ENCODE measurements at places on chromosomes 16 and 17.

DNA sequence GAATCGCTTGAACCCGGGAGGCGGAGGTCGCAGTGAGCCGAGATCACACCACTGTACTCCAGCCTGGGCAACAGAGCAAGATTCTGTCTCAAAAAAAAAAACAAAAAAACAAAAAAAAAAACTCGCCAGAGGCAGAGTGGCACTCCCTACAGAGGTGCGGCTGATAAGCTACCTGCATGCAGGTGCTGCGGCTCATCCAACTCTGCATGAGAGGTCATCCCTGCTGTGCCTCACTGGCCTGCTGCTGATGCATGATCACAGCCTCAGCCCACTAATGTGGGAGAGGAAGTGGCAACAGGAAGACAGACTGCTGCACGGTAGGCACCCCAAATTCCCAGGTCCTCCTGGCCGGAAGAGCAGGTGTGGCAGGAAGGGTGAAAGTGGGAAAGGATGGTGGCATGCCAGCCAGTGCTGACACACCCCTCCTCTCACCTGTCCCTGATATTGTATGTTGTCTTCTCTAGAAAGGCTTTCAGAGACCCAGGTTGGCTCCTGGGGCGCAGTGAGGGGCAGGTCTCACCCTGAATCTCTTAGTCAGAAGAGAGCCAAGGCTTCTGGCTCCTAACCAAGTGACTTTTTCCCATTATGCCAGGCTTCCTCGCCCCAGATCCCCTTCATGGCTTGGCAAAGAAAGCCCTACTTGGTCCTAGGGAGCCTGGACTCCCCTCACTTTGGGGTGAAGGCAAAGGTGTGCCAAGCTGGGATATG lies 11.8 kb downstream of the NXPH3 start:
- DNase-seq: no peak

DNA sequence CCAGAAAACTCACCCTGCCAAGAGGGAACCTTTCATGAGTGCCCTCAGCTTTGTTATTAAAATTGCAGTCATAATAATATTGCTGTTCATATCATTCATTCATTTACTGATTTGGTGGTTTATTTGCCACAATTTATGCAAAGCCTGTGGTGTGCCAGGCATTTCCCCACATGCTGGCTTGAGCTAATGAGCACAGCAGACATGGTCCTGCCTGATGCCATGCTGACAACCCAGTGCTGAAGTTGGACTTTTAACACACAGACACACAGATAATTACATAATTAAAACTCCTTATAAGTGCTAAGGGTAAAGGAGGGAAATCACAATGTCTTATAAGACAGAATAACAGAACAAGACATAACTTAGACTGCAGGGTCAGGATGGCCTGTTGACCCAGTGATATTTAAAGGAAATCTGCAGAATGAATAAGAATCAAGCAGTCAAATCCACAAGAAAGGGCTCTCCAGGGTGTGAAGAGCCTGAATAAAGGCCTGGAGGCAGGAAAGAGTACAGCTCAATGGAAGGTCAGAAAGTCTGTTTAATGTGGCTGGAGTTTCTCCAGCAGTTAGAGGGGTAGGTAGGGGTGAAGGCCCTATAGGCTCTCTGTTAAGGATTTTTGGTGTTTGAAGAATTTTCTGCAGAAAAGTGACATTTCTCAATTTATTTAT lies 196.9 kb upstream of the CDH11 start:
- DNase-seq: no peak

- no peak for DNase-seq
Measured at GRCh38 chr17:14604591-14605266, 303.8 kb downstream of the HS3ST3B1 start.

DNA sequence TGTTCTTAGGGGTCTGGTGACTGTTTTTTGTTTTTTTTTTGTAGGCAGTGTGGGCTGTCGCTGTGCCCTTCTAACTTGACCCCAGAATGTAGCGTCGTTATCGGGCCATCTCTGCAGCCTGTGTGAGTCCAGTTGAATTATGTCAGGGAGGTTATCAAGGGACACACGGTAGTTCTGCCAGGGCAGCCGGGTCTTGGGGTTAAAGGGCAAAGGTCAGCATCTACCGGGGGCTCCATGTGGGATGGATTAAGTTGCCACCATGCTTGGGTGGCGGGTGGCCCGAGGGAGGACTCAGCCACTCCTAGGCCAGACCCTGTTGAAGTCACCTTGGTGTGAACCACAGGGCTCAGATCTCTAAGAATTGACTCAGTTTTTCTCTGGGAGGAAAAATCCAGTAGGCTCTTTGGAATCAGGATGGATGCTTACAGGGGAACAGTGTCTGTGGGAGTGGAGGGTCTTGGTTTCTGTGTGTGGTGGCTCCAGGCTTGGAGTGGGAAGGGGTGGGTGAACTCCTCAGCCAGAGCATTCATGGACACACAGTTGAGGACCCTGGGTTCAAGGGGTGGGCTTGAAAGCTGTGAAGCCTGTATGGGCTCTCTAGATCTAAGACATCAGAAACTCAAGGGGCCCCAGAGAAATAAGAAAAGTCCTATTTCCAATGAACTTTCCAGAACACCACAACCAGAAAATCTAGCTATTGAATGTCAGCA lies 191.7 kb downstream of the IRF8 start:
- DNase-seq: no peak

DNA sequence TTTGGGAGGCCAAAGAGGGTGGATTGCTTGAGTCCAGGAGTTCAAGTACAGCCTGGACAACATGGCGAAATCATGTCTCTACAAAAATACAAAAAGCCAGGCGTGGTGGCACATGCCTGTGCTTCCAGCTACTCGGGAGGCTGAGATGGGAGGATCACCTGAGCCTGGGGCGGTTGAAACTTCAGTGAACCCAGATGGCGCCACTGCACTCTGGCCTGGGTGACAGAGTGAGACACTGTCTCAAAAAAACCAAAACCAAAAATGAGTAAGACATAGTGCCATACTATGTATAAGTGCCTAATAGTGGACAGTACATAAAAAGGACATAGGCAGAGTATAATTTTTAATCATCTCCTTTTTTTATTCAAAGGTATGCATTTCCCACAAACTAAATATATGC lies 4.0 kb downstream of the CTC1 start:
- no peak for DNase-seq

DNA sequence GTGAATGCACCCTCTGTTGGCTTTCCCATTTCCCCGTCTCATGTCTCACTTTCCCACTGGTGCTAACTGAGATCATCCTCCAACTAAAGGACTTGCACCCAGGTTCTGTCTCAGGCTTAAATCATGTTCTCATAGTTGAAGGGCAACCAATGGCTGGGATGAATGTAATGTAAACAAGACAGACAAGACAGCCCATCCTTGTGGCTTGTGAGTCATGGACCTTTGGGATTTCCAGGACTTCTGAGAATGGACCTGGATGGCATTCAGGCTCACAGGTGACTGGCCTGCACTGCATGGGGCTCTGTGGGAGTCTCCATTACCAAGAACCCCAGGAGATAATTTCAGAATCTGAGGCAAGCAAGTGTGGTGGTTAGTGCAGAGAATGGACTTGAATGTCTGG lies 347.5 kb downstream of the HAPSTR1 start:
- no peak for DNase-seq

DNA sequence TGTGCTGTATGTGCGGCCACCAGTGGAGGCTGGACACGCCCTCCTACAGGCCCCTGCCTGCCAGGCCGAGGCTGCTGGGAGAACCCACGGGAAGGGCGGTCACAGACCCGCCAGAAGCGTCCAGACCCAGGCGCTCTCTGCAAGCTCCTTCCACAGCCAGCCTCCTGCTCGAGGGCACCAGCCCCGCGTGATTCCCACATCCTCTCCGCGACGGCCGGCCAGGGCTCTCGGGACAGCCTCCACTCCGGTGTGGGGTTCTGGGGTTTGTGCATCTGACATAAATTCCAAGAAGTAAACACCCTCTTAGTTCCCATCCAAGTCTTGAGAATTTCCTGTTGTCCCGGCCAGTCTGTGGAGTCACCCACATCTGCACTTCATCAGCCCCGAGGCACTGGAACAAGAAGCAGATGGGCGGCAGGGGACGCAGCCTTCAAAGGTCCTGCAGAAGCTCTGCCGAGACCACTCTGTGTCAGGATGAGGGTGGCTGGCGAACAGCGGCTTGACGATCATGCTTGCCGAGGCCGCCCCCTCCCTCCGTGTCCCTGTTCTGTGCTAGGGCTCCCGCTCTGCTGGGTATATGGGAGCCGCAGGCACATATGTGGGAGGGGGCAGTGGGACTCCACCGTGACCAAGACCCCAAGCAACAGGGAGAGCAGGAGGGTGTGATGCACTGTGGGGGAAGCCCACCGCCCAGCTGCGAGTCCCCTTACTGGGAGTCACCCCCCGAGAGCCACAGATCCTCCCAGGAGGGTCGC lies 2.4 kb upstream of the TMEM204 start:
- DNase-seq: no peak

DNA sequence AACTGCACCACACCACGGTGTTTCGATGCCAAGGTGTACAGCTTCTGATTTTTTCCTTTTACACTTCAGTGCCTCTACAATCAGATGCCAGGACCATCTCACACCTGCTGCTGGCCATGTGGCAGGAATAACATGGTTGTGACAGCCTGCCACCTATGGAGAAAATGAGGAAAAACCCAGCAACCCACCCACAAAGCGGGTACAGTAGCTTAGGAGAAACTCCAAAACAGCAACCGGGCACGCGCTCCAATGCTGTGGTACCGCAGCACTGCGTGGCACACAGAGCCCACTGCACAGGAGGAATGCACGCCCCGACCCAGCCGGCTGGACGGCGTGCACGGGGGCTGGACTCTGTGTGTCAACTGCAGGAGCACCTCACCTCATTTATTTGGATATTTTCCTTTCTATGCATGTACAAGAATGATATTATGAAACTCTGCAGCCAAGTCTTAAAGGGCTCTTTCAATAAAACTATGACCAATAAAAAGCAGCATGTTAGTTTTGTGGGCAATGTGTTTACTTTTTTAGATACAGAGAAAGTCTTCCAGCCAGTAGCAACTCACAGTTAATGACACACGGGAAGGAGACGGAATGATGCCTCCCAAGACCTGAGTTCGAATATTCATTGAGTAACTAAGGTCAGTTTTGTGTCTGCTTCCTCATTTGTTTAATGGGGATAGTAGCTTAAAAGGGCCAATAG lies 45.9 kb downstream of the MAP1LC3B start:
- no peak for DNase-seq

DNA sequence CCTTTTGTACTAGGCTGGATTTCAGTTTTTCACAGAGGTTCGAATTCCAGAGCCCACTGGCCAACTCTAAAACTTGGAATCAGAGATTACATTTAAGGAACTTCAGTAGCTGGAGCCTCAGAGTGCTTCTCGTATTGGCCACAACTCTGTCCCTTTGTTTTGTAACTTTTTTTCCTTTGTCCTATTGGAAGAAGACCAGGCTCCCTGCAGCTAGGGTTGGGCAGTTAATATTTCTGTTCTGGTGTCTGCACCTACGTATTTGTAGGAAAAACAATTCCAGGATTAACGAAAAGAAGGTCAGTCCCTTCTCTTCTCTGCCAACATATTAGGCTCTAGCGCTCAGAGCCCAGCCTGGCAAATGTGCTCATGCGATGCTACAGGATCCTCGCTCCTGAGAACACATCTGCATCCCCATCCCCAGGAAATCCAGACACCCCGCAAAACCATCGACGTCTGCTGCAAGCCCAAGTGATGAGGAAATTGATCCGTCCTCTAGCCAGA lies 1.9 kb downstream of the CDH11 start:
- peak; percentile 40 for DNase-seq

GRCh38 chr17:43438626-43439025 lies 39.8 kb downstream of the ARL4D start:
- no peak for DNase-seq

DNA sequence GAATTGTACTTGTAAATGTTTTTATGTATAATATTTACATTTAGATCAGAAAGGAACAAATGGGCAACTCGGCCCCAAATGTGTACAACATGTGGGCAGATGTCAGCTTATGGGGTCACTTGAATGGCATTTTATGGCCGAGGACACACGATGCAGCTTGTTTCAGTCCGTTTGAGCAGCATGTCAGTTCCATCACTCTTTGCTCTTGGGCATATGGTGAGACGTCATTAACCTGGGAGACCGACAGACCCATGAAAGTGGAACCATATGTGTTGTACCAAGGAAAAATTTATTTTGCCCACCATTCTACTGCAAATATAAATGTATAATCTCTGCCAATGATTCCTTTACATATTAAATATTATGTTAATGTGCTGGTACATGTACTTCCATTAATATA lies 561.9 kb upstream of the SOX9 start:
- no peak for DNase-seq

DNA sequence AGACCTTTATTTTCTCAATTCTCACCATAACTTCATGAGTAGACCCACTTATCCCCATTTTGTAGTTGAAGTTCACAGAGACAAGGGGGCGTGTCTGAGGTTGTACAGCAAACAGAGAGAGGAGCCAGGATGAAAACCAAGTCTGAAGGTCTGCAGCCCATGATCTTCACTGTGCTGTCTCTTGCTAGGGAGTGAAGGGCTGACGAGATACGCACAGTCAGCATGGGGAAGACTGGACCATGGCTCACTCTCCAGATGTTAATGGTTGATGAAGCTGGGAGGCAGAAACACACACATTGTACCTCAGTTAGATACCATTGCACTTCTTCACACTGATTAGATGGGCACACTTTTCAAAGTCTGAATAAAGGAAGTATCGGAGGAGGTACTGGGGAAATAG lies 5.8 kb upstream of the MT4 start:
- DNase-seq: no peak

- DNase-seq: no peak
Measured at GRCh38 chr16:86722970-86723369, 144.6 kb downstream of the FOXL1 start.

DNA sequence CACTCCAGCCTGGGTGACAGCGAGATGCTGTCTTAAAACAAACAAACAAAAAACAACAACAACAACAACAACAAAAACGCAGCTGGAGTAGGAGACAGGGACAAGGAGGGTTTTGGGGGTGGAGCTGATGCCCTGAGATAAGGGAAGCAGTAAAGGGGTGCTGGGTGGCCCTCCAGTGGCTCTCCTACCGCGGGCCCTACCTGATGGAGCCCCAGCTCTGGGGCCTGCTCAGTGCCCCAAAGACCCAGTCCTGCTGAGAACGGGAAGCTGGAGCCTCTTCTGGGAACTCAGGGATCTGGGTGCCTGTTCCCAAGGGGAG lies 21.3 kb upstream of the NAGS start:
- no peak for DNase-seq

DNA sequence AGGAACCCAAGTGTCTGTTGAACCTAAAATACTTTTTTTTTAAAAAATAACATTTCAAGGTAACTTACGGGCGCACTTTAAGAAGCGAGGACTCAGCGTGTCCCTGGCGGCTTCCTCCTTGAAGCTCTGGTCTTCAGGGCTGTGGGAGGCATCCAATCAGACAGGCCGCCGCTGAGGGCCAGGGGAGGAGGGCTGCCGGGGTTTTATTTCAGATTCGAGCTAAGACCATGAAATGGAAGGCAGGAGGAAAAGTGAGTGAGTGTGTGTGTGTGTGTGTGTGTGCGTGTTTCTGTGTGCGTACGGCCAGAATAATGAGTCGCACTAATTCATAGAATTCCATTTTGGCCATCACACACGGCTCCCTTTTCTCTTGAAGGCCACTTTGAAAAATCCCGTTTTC lies 41.1 kb downstream of the C16orf78 start:
- no peak for DNase-seq

- DNase-seq: no peak
Measured at GRCh38 chr16:73543970-73544599, 496.2 kb upstream of the ZFHX3 start.
